ENCODE measurements at places on chromosomes 3 and 15.

GRCh38 chr15:85150130-85150480 is 168.4 kb downstream of the PDE8A start:
- no peak for DNase-seq

DNA sequence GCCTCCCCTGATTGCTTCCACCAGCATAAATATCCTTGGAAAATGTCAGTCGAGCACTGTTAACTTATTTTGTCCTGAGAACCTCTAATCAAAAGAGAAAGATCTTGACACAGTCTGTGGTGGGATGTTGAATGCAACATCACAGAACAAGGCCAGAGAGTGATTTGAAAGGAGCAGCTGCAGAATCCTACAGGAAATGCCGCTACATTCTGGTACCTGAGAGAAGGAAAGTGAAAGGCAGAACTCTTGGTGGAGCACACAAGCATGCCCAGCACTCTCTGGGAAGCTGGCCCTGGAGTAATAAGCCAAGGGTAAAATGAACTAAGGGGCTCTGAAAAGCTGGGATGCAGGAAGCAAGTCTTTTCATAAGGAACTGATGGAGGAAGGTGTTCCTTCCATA is 75.8 kb downstream of the CBLB start:
- DNase-seq = no peak

DNA sequence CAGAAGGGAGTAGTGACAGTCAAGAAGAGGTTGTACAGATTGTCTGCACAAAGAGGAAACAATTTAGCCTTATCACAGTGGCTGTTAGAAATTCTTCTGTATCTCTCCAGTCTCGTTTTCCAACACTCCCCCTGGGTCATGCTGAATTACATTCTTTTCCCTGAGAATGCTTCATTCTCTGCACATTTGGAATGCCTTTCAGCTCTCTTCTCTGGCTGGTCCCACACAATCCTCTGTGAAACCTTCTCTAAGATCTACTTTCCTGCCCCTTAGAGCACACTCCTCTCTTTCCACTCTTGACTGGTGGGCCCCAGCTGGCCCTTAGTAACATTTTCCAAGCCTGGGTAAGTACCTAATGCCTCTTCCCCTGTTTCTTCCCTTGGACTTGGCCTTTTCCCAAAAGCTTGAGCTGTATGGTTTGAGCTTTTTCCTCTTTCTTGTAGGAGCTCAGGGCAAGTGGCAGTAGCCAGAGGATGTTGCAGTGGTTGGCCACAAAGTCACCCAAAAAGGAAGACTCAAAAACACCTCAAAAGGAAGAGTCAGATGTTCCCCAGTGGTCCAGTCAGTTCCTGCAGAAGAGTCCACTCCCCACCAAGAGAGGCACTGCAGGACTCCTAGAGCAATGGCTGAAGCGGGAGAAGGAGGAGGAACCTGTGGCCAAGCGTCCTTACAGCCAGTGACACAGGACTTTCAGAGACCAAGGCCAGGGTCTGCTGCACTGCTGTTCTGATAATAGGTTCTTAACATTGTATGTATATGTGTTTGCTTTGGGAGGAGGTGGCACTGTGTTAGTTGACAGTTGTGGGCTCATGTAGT is 25.7 kb downstream of the HMCES start:
- DNase-seq = no peak

GRCh38 chr3:161474139-161474538 is 22.5 kb upstream of the OTOL1 start:
- no peak for DNase-seq

DNA sequence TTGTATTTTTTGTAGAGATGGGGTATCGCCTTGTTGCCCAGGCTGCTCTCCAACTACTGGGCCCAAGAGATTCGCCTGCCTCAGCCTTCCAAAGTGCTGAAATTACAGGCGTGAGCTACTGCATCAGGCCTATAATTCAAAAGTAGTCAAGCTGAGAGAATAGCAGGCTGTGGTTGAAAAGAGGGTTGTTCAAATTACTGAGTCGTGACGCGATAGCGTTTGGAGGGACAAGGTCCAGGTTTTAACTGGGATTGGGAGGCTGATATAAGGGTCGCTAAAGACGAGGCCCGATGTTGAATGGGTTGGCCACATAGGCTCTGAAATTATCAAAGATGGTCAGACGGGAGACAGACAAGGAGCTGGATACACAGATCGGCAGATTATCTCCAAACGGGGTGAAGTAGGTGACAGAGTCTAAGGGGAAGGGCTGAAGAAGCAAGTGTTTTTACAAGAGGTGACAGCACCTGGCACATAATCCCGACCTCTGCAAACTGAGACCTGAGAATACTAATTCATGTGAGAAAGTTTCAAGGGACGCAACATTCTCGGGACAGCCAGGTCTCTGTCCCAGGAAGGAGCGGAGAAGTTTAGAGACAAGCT is 759 bp upstream of the ARID3B start:
- DNase-seq = no peak

DNA sequence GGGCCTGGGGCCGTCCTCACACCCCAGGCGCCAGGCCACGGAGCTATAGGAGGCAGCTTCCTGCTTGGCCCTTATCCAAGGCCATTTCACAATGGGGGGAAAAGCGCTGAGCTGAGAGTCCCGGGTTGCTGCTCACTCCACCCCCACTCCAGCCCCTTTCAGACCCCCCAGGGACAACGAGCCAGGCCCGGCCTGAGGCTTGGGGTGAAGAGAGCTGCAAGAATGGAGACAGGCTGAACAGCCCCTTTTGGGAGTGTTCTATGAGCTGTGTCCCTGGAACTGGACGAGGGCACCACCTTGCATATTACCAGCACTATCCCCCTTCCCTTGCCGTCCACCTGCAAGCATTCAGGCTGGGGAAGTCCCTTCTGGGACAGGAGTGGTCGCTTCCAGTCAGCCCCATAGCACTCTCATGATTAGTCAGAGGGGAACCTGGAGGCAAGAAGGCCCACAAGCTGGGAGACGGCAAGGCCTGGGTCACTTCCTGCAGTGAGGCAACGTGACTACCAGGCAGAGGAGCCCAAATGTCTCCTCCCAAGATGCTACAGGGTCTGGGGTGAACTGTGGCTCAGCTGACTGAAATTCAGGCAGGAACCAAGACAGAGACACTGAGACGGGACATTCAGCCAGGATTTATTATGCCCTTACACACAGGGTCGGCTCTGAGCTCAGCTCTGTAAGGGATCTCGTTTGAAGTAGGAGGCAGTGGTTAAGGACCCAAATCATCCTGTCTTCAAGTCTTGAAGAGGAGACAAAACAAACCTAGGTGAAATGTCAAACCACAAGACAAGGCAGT is 8.6 kb upstream of the SRP14 start:
- DNase-seq = peak; percentile 42
